ENCODE measurements at places on chromosomes 11 and 22. TPM values are rescaled to one million over a fixed set of nuclear protein-coding genes. Genes with fewer than 3 reads are reported as not detected.

Gene MMP8
- total RNA-seq = 0.16 TPM

DNA sequence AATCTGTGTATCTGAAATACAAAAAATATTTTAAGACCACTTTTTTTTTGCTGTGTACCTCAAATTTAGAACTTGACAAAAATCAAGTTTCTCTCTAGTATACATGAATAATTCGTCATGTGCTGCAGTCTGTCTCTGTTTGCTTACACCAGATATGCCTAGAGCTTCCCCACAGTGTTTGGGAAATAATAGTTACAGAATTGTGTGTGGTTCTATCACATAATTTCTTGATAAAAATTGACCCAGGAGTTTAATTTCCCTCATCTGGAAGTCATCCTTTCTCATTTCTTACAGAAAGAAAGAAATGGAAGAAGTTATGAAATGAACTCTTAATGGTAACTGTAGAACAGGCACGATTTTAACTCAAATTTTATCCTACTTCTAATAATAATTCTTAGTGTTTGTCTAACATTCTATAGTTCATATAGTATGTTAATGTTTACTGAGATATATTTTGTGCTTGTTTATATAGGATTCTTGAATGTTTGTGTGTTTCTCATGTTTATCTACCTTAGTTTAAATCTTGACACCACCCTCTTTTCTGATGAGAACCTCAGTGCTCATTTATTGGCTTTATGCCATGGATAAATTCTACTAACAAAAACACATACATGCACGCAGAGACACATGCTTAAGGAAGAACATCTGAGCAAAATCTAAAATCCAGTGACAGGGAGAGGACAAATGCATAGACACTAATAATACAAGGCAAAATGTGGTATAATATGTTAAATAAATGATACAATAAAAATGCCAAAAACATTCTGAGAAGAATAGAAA lies 61.4 kb upstream of the CTSC start:
- no peaks in the 10 kb centered on the region for H3K36me3 ChIP-seq
- no peak overlapping the region for H3K4me3 ChIP-seq
- DNase-seq = no peak

DNA sequence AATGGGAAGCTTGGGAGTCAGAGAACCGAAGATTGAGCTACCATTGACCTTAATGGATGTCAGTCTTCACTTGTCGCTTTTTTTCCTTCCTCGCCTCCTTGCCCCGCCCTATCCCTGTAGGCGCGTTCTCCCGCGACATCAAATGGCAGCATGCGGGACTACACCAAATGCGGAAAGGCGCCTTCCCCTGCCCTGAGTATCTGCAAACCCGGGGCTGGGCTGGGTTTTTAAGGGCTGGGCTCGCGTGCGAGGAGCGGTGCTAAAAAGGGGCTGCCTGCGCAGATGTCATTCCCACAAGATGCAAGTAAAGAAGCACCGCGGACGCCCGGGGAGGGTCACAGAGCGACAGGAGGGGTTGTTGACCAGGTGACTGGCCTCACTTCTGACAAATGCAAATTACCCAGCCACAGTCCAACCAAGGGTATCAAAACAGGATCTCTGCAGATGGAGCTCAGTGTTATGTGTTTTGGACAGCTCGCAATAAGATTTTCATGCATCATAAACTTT lies 4.7 kb upstream of the FAM111B start:
- H3K4me1 ChIP-seq = no peaks in the 10 kb centered on the region
- H3K27me3 ChIP-seq = no peaks in the 10 kb centered on the region
- no peaks in the 10 kb centered on the region for H3K36me3 ChIP-seq

- H3K27me3 ChIP-seq = no peaks in the 10 kb centered on the region
- H3K4me3 ChIP-seq = no peak overlapping the region
- peaks cover 6% of the 10 kb centered on the region for H3K4me1 ChIP-seq
These were observed 1071.2 kb downstream of the LRRC4C start for GRCh38 chr11:40388097-40388818.

DNA sequence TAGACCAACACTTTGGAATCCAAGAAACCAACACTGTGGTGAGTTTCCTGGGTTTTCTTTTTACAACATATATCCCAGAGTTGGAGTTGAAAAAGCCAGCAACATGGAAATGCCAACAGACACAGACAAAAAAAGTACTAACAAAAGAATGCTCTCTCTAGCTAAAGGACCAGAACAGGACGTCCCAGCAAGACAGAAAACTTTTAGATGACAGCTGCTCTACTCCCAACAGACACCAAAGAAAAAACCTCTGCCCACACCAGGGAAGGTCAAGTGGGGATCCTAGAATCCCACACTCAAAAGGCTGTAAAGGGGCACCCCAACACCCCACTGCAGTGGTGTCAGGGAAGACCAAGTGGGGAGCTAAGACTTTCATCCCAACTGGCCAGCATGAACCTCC lies 23.3 kb downstream of the RRAS2 start:
- DNase-seq = no peak
- no peak overlapping the region for H3K4me3 ChIP-seq
- H3K27ac ChIP-seq = no peak overlapping the region
- H3K27me3 ChIP-seq = no peaks in the 10 kb centered on the region

Gene CASP12
- 0.91 TPM for total RNA-seq

Gene MMP12
- total RNA-seq = not detected

GRCh38 chr22:49897015-49897684 lies 21.1 kb downstream of the ALG12 start:
- no peak for DNase-seq
- peaks cover 9% of the 10 kb centered on the region for H3K36me3 ChIP-seq
- H3K27ac ChIP-seq = no peak overlapping the region
- H3K4me3 ChIP-seq = no peak overlapping the region

Gene PATE4
- not detected for total RNA-seq

Gene COMT
- total RNA-seq = 118 TPM

GRCh38 chr22:27331526-27332281 lies 469.9 kb downstream of the MN1 start:
- DNase-seq = peak; percentile 82
- H3K27ac ChIP-seq = no peak overlapping the region
- H3K27me3 ChIP-seq = no peaks in the 10 kb centered on the region
- no peaks in the 10 kb centered on the region for H3K36me3 ChIP-seq
- no peak overlapping the region for H3K4me3 ChIP-seq

DNA sequence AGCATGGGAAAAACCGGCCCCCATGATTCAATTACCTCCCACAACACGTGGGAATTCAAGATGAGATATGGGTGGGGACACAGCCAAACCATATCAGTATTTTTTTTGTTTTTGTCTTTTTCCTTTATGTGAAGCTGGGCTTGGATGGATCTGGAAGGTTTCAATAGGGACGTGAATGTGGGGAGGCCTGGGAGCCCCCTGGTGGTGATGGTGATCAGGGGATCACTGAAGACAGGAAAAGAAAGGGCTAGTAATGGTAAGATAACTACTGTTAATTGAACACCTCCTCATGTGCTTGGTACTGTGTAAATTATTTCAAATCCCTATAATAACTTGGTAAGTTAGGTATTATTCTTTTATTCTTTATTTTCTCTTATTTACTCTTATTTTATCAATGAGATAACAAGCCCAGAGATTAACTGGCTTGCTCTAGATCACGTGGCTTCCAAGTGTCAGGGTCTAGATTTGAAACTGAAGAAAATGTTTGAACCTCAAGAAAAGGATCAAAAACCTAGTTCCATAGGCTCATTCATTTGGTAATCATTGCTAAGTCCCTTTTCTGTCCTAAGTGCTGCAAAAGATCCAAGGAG lies 364.2 kb downstream of the TENM4 start:
- peaks cover 2% of the 10 kb centered on the region for H3K4me1 ChIP-seq
- H3K27ac ChIP-seq = no peak overlapping the region
- no peaks in the 10 kb centered on the region for H3K27me3 ChIP-seq
- H3K36me3 ChIP-seq = no peaks in the 10 kb centered on the region

GRCh38 chr22:18968011-18968749 lies 32.1 kb upstream of the PRODH start:
- H3K27me3 ChIP-seq = no peaks in the 10 kb centered on the region
- H3K4me1 ChIP-seq = no peaks in the 10 kb centered on the region

Gene PIK3IP1
- total RNA-seq = 42.7 TPM

Gene IGLL1
- not detected for total RNA-seq

DNA sequence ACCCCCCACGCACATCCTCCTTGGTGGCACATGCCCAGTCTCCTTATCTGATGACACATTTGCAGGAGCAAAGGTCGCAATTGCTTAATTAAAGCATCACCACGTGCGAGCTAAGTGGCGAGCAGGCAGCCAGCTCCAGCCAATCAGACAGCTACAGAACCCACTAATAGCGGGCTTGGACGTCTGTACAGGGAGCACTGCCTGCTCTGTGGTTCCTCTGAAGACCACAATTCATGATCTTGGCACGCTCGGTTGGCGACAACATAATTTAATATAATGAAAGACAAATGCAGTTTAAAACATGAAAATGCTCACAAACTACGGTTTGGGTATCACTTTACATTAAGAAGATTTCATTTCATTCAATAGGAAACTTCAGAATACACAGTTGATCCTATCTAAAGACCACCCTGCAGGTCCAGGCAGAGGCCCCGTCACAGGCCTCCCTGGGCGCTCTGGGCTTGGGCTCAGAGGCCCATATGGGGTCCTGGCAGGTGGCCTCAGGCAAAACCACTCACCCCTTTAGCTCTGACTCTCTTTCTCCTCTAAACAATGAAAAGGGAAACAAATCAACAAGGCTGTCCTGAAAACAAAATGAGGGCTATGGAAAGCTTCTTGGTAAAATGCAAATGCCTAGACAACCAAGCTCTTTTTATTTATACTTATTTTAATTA lies 10.4 kb downstream of the PACSIN2 start:
- H3K4me1 ChIP-seq = peaks cover 18% of the 10 kb centered on the region
- no peak overlapping the region for H3K4me3 ChIP-seq
- no peaks in the 10 kb centered on the region for H3K27me3 ChIP-seq
- no peak for DNase-seq
- no peaks in the 10 kb centered on the region for H3K36me3 ChIP-seq

Gene CADM1
- 33.5 TPM for total RNA-seq

DNA sequence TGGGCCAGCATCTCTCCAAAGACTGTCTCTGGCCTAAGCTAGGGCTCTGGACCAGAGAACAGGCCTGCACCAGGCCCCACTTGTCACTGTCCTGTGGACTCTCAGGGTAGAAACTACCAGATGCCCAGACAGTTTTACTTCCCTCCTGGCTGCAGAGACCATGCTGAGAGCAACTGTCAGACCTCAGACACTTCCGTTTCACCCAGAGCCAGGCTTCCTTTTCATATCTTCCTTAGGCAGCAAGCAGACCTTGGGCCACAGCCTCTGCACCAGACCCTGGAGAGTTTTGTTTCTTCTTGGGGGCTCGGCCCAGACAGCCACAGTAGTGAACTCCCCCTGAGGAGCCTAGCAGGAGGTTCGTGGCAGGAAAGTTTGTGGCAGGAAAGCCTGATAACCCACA lies 12.1 kb upstream of the FCHSD2 start:
- peaks cover 15% of the 10 kb centered on the region for H3K4me1 ChIP-seq
- H3K4me3 ChIP-seq = no peak overlapping the region
- H3K36me3 ChIP-seq = no peaks in the 10 kb centered on the region
- no peak for DNase-seq
